ENCODE measurements at places on chromosomes 2 and 18.

- DNase-seq, result no peak
These were observed 108.1 kb upstream of the SIX3 start for GRCh38 chr2:44833171-44834069.

GRCh38 chr18:12651651-12652050 is 6.3 kb downstream of the SPIRE1 start:
- DNase-seq, result no peak

GRCh38 chr2:7508296-7508943 is 591.2 kb downstream of the RNF144A start:
- DNase-seq, result no peak

DNA sequence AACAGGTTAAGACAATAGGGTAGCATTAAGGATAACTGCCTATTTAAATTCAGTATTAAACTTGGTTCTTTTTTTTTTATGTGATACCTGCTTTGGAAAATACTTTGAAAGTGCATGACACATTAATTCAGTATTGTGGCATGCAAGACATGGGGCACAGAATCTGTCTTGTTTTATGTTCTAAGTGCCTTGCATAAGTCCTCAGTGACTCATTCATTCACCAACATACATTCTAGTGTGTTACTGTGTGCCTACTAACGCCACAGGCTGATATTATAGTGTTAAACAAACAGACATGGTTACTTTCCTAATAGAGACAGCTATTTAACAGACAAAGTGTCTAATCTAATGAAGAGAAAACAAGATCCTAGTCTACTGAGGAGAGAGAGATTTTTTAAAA is 91.7 kb downstream of the GCA start:
- no peak for DNase-seq

- no peak for DNase-seq
These were observed 84.1 kb downstream of the FBXO15 start for GRCh38 chr18:74063557-74063956.

DNA sequence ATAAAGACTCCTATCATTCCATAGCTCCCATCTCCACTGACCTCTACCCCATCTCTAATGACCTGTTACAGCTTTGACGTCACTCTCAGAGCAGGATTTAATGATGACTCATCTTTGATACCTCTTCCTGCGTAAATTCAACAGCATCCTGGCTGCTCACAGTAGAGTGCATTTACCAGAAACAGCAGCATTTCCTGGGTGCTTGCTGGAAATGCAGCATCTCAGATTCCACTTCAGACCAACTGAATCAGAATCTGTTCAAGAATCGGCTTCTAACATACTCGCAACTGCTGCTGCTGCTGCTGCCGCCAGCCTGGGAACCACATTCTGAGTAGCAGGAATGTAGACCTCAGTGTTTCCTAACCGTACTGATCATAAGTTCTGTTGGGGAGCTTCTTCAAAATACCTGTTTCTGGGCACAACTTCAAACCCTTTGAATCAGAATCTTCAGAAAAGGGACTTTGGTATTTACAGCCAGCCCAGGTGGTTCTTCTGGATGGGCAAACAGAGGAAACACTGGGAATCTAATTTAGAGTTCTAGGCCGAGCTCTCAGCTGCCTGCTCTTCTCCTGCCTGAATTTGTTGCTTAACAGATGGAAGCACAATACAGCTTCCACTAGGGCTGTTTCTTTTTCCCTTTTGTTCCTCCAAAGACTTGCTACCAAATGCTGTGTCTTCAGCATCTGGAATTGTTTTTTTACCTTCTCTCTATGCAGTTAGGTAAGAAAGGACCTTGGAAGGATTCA is 241.4 kb downstream of the NCKAP5 start:
- DNase-seq, result no peak

DNA sequence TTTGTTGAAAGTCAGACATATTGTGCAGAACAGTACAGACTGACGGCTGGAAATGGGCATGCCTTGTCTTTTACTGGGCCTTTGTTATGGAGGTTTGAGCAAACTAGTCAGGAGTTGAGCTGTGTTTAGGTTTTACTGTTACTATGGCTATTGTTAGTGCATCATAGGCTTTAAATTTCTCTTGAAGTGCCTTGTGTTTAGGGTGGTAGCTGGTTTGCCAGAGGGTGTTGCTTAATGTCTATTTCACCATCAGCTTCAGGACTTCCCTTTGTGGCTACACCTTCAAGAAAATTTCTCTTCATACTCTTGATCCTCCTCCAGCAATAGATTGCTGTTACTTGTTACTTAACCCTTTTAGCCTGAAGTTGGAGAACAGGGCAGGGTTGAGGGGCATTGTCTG is 104.6 kb downstream of the CAPN13 start:
- DNase-seq, result no peak

DNA sequence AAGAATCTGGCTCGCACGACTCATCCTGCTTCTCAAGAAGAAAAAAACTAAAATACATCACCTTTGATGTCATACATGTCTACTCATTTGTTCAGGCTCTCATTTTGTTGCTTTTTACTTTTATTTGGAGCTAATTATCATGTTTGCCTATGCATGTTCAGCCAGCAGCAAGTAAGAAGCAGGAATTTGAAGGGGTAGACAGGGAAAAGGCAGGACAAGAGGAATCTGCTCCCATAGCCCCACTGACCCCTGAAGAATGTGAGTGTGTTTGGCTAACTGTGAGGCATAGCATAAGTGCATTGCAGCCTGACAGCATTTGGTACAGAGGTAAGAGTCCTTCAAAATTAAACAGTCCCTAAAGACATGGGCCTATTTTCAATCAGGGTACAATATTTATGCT is 72.7 kb downstream of the NYAP2 start:
- no peak for DNase-seq

GRCh38 chr18:61823595-61823994 is 69.2 kb downstream of the RNF152 start:
- no peak for DNase-seq

DNA sequence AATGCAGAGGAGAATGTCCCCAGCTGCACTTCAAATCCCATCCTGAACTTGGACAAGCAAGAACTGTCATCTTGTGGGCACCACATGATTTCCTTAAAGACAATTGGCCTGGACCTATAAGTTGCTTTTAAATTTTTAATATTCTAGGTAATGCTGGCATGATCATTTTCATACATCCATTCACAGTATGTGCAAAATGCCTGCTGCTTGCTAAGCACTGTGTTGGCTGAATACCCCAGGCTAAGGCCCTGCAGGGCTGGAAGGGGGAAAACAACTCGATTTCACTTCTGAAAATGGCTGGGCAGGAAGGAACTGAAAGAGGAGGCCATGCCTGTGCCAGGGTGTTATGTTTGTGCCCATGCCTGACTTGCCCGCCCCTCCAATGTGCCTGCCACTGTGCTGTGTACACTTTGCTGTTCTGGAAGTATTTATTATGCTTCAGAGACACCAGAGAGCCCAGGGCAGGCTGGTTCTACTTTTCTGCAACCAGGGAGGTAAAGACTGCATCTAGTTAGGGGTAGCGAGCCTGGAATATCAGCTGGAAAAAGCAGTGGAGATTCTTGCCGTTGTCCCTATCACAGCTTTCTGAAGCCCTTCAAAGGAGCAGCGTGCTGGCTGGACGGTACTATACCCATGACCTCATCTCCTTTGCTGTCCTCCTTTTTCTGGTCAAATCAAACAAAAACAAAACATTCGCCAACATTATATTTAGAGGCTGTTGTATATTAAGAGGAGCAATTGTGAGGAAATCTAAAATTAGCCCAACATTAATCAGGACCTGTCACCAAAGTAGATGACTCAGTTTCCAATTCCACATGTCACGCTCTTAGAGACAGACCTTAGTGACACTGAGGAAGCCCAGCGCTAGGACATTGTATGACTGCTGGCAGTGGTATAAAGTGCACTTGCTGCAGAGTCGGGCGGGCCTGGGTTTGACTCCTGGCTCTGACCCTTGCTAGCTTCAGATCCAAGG is 158.1 kb downstream of the DDX1 start:
- DNase-seq, result no peak

DNA sequence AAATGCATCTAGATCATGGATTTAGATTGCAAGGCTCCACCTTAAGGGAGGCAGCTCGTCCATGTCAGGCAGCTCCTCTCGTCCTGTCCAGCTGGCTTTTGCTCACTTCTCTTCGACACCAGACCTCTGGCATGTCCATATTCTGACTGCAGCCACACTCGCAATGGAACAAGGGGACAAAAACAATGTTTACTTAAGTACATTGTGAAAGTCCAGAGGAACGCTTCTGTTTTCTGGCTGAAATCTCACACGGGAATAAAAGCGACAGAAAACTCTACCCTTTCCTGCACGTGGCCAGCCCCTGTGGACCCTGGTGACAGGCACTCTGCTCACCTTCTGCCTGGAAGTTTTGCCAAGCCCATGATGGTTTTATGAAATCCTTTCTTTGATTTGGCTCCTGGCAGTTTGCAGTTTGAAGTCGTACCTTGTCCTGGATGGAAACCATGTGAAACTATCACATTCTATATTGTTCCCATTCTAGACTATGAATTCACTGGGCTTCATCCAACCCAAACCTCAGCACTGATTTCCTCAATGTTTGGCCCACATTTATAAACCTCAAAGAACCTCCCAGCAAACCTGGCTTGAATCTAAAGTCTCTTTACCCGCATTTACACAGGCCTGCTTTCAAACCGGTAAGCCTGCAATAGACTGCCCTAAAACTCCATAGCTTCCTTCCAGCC is 134.3 kb upstream of the PIEZO2 start:
- no peak for DNase-seq

- DNase-seq, result peak; percentile 88
These were observed 29.1 kb downstream of the ARMC9 start for GRCh38 chr2:231227310-231228162.

GRCh38 chr2:57373530-57373929 is 673.1 kb upstream of the VRK2 start:
- DNase-seq, result no peak

- no peak for DNase-seq
These were observed 52.5 kb downstream of the SATB2 start for GRCh38 chr2:199405241-199405640.

DNA sequence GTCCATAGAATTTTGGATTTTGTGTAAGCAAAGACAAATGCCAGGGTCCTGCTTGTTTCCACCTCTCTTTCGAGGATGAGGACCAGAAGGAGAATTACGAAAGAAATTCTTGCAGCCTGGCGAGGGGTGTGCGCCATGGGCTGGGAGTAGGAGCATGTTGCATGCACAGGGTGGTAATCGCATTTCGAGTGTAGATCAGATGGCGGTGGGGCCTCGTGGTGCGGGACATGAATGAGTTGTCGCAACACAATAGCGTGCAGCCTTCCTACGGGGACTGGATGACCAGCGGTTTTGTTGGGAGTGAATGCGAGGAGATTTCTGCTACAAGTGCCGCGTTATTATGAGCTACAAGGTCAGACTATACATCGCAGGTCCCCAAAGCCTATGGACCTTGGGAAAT is 4.2 kb upstream of the EN1 start:
- no peak for DNase-seq

GRCh38 chr2:91477731-91478672 is 2786.5 kb downstream of the RPIA start:
- no peak for DNase-seq

DNA sequence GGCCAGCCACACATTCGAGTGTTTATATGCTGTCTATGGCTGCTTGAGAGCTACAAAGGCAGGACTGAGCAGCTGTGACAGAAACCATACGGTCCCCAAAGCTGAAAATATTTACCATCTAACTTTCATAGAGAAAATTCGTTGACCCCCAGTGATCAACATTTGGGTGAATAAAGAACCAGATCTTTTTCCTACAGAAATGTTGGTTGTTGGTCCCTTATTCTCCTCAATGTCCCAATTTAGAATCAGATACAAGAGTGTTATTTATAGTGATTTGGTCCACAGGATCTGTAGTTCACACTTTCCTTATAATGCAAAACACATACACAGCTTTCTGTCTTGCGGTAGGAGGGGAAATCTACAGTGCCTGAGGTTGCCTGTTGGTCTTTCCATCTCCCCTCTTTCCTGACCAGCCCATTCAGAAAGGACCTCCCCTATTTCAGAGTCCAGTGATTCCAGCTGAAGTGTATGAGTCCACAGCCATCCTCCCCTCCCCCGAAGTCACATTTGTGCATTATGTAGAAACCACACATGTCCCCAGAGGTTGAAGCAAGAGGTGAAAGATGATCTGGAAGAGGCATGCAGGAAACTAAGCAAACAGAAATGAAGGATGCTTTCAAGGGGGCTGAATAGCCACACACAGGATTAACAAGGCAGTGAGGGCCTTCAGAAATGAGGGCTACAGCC is 61.9 kb downstream of the SPRED2 start:
- DNase-seq, result no peak

- DNase-seq, result no peak
These were observed 13.4 kb downstream of the PPP1R1C start for GRCh38 chr2:181998891-181999654.

DNA sequence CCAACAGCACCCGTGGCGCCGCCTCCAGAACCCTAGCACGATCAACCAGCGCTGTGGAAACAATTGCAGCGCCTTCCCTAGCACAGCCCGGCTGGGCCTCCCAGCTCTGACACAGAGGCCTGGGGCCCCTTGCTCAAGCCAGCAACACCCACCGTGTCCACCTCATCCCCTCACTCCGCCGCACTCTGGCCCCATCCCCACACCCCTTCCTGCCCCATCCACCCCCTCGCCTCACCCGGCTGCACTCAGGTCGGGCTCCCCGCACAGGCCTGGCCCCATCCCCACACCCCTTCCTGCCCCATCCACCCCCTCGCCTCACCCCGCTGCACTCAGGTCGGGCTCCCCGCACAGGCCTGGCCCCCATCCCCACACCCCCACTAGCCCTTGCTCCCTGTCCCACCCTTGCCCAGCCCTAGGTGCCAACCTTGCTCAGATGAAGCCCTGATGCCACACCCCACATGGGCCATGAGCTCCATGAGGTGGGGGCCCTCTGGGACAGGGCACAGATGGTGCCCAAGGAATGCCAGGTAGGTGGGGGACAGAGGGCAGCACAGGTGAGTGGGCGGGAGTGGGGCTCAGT is 28.7 kb downstream of the KIF1A start:
- no peak for DNase-seq

GRCh38 chr2:186205254-186205911 is 280.7 kb upstream of the ZC3H15 start:
- no peak for DNase-seq

DNA sequence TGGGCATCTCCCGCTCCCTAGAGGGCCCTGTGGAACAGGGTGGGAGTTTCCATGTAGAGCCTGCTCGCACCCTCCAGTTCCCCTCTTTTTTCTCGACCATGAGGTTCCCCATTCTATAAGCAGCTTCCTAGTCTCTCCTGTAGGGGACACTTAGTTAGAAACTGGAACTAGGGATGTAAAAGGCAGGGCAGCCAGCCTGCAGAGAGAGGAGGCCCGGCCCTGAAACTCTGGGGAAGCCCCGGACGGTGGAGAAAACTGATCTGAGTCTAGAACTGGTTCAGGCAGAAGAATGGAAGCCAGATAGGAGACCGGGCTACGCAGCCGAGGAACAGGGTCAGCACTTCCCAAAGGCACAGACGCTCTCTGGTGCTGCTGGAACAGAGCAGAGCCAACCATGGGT is 51.6 kb upstream of the ATG16L1 start:
- no peak for DNase-seq

GRCh38 chr2:100317634-100318033 is 4.7 kb downstream of the LONRF2 start:
- DNase-seq, result peak; percentile 12

- DNase-seq, result no peak
These were observed 757.1 kb upstream of the CDH7 start for GRCh38 chr18:64993695-64994094.

GRCh38 chr2:10222-10875 is 36.0 kb downstream of the FAM110C start:
- DNase-seq, result no peak
